ENCODE measurements at places on chromosomes 16 and 17.

DNA sequence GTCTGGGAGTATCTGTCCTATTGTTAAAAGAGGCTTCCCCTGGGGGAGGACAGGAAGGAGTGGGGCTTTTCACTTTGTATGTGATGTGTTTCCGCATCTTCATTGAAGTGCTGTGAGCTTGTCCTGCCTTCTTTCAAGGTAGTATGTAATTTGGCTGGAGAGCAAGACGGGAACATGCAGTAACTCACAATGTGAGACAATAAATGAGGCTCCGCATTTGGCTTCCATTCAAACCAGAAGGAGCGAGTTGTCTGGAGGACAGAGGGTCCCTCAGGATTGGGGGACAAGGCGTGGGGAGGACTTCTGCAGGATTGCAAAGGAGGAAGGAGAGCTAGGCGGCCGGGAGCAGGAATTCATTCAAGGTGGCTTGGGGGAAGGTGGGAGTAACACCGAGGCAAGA lies 203.5 kb downstream of the RBFOX3 start:
- DNase-seq = no peak

DNA sequence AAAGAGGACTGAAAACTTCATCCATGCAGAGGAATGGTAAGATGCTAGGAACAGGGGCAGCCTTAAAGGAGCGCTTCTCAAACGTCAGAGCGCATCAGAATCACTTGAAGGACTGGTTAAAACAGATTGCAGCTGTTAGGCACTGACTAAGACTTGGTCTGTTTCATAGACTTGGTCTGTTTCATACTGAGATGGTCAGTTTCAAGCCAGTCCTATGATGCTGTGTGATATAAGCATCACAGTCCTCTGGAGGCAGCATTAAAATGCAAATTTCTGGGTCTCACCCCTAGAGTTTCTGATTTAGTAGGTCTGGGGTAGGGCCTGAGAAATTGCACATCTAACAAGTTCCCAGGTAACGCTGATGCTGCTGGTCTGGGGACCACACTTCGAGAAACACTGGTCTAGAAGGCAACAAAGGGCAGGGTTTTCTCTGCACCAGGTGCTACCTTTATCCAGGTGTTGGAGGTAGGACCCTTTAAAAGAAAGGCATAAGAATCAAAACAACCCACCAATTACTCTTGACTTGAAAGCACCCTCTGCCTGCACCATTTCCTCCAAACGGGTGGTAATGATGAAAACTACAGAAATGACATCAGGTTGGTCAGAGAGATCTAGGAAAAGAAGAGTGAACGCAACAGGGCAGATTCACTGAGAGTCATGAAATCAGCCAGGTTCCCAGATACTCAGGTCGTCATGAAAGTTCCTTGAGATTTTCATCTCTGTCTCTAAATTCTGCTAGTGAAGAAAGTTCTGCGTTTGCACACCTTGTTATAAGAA lies 95.0 kb upstream of the RCVRN start:
- DNase-seq = no peak

GRCh38 chr17:45579529-45580495 lies 89.3 kb upstream of the PLEKHM1 start:
- no peak for DNase-seq

DNA sequence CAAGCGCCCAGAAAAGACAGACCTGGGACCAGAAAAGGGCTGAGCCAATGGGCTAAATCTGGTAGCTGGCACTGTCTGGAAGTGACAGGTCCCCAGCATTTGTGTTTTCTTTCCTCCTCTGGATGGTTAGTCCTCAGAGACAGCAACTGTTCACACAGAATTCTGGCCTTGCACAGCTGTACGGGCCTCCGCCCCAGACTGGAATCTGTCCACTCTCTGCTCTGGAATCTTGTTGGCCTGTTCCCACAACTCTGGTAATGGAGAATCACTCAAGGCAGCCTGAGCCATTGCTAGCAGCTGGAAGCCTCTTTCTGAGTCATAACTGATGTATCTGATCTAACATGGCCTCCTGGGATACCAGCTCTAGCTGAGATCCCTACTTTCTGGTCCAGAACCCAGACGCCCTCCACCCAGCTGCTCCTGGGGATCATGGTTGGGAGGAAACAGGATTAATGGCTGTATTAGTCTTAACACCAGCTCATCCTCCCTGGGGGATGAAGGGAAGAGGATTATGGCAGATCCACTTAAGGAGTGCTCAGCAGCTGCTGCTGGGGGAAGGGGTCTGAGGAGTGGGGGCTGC lies 9.1 kb downstream of the ZNF668 start:
- DNase-seq = peak; percentile 97

GRCh38 chr16:11254913-11255736 lies 879 bp downstream of the SOCS1 start:
- peak; percentile 41 for DNase-seq

DNA sequence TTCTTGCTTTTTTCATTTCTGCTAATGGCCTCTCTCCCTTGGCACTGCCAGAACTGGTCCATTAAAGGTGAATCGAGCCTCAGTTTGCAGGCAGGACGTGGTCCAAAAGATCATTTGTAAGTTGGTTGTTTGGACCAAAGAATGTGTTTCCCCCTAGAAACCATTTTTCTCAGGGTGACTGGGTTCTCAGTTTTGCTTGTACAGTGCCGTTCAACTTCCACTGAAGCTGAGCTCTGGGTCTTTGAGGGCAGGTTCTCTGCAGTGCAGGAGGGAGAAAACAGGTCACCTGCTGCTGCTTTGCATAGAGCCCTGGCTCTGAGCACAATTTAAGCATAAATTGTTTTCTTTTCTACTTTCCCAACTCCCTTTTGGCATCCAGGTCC lies 9.0 kb upstream of the AMZ2 start:
- DNase-seq = no peak

- DNase-seq = no peak
These were observed 10.3 kb upstream of the KRT17 start for GRCh38 chr17:41634639-41635038.

DNA sequence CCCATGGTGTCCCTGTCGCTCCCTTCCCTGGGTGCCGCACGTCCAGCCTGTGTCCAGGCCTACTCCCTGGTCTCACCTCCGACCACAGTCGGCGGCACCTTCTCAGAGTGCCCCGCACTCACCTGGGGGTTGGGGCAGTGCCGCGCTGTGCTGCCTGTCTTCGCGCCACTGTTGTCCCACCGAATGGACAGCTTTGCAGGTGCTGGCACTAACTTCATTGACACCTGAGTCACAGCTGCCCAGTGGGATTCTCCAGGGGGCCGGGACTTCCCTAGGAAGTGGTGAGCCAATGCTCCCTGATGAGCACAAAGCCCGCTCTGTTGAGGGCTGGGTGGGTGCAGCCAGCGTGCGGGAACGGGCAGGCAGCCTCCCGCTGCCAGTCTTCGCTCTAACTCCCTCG lies 24.3 kb upstream of the DBNDD1 start:
- DNase-seq = no peak

DNA sequence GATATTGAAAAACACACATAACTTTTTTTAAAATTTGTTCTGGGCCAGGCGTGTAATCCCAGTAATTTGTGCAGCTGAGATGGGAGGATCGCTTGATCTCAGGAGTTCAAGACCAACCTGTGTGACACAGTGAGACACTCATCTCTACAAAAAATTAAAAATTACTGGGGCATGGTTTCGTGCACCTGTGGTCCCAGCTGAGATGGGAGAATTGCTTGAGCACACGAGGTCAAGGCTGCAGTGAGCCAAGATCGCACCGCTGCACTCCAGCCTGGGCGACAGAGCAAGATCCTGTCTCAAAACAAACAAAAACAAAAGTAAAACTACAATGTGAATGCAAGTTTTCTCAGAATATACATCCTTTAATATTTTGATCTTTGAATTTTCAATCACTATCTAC lies 15.1 kb downstream of the C16orf54 start:
- no peak for DNase-seq

- no peak for DNase-seq
These were observed 11.9 kb upstream of the MYO15B start for GRCh38 chr17:75575728-75576127.

GRCh38 chr16:10370096-10370726 lies 15.7 kb upstream of the ATF7IP2 start:
- no peak for DNase-seq

DNA sequence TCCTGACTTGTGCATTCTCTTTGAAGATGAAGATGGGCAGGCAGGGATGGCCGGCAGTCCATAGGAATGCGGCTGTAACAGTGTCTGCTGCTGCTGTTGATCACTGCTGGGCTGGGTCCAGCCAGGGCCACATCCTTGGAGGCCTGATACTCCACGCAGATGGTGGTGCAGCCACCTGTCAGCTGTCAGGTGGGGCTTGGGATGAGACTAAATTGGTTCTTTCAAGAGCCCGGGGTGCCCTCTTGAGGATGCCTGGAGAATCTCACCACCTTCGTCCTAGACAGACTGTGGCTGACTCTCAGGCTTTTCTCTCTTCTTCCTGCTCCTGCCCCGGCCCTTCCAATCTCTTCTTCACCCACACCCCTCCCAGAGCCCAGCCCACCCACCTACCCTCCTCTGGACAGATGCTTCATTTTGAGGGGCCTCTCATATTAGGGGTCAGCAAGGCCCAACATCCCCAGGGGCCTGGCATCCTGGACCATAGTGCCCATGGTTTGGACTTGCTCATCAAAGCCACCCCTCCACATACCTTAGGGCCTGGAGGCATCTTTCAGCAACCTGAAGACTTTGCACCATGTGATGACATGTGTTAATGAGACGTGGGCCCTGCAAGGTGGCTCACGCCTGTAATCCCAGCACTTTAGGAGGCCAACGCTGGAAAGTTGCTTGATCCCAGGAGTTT lies 19.1 kb downstream of the OSBPL7 start:
- peak; percentile 11 for DNase-seq

GRCh38 chr16:89984216-89984615 lies 35.0 kb downstream of the DBNDD1 start:
- no peak for DNase-seq

DNA sequence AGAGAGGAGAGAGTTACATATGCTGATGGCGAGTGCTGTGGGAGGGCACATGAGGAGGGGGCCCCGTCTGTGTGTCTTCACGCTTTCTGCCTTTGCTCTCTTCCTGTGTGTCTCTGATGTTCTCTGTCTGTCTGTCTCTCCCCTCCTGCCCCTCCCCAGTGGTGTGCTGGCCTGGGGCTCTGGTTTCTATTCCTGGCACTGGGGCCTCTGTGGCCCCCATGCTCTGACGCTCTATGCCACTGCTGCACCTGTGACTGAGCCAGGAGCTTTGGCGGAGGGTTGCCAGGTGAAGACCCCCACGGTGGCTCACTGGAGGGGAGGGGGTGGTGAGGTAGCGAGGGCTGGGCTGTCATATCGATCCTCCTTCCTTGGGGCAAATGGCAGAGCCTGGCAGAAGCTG lies 24.6 kb upstream of the BRD7 start:
- no peak for DNase-seq

DNA sequence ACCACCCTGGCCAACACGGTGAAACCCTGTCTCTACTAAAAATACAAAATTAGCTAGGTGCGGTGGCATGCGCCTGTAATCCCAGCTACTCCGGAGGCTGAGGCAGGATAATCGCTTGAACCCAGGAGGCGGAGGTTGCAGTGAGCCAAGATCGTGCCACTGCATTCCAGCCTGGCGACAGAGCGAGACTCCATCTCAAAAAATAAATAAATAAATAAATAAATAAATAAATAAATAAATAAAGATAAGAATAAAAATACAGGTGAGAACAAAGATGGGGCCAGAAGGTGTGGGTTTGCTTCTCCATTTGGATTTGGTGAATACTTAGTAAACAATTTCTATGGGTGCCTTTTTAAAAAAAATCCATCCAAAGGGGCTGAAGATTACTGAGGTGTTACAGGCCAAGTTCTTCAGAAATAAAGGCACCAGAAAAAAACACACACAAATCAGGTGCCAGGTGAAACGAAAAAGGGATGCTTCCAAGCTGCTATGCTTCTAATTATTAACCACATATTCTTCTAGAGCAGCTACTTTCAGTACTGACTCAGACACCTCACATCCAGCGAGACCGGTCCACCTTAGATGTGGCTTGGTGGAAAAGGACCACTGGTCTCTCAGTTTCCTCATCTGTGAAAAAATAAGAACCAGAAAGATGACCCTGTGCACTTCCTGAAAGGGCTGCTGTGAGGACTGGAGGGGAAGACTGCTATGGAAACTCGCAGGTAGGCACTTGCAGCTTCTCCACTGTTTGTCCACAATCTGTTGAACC lies 9.2 kb downstream of the GLYR1 start:
- DNase-seq = no peak

All from fibroblast of skin of scalp (primary cell).